Activated CD8-positive, alpha-beta memory T cell treated with anti-CD3 and anti-CD28 coated beads for 1 hour (primary cell): ENCODE measurements at places on chromosomes 1 and 21.

- no peak for DNase-seq
Observed at GRCh38 chr1:15770313-15770962, 11.8 kb downstream of the FBLIM1 start.

GRCh38 chr1:10613340-10613739, 138.6 kb downstream of the PEX14 start:
- DNase-seq = no peak

DNA sequence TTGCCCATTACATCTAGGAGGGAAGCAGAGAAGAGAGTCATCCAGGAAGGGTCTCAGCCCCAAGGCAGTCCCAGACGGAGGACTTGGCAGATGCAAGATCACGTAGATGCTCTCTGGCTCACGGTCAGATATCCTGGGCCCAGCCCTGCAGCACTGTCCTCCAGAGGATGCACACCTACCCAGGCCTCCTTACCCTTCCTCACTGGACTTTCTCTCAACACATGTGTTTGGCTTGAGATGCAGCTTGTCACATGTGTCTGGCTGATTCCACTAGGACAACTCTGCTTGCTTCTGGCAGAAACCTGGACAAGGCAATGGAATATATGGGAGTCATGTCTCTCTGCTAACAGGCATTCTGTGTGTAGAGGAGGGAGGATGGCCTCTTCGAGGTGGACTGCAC, 32.4 kb upstream of the POU3F1 start:
- no peak for DNase-seq

DNA sequence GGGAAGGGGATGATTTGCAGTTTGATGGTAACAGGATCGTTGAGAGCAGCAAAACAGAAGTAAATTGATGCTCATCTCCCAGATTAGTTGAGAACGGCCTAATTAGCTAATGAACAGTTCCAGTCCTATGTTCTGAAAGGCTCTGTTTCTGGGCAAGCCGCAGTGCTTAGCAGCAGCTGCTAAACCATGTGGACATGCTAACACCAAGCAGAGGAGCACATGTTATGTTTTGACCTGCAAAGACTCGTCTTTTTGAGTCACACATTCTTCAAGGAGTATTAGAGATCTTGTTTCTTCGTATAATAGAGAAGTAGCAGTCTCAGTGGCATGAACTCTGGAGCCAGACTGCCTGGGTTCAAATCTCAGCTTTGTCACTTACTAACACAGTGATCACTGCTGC, 58.1 kb downstream of the CACNA1E start:
- no peak for DNase-seq

- no peak for DNase-seq
Observed at GRCh38 chr1:213733705-213734104, 254.1 kb upstream of the PROX1 start.

DNA sequence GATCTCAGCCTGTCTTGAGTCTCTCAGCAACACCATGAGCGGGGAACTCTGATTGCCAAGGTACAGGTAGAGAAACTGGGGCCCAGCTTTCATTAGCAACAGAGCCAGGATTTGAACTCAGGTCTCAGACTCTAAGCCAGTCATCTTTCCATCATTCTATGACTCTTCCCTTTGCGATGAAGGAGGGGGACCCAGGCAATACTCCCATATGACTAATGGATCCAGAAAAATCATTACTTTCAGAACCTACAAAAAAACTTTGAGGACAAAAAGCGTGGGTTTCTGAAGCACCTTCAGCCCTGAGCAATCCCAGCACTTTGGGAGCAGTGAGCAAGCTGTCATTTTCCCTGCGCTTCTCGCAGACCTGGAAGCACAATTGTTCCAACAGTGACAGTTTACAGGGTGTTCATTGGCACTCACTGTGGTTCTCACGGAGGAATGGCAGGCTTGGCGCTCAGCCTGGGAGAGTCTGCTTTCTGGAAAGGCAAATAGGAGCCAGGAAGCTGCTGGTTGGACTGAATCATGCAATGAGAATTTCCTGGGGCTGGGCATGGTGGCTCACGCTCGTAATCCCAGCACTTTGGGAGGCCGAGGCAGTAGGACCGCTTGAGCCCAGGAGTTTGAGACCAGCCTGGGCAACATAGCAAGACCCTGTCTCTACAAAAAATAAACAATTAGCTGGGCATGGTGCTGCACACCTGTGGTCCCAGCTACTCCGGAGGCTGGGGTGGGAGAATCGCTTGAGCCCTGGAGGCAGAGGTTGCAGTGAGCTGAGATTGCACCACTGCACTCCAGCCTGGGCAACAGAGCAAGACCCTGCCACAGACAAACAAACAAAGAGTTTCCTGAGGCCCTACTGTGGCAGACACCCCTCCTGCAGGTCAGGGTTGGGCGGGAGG, 40.1 kb downstream of the SLC2A7 start:
- DNase-seq = no peak

GRCh38 chr1:36458910-36459309, 5.3 kb downstream of the MRPS15 start:
- DNase-seq = no peak

GRCh38 chr1:92485381-92486250, 1.1 kb downstream of the GFI1 start:
- DNase-seq = peak; percentile 65

- no peak for DNase-seq
Observed at GRCh38 chr1:167594822-167595221, 35.2 kb upstream of the RCSD1 start.

- no peak for DNase-seq
Observed at GRCh38 chr1:32125313-32125712, 17.5 kb downstream of the KPNA6 start.

DNA sequence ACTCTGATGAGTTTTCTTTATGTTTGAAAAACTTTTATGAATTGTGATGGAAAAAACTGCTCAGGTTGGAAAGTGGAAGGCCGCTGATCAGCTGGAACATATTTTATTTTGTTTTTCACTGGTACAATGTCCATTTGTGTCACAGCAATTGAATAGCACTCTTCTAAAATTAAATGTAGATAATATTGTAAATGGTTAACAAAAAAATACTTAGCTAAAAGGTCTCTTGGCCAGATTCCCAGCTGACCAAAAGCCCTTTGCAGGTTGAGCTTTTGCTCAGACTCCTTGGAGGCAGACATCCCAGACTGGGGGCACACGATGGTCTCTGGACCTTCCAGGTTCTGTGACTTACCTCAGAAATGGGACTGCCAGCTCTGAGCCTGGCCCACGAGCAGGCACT, 26.3 kb downstream of the SAMD13 start:
- DNase-seq = no peak

- no peak for DNase-seq
Observed at GRCh38 chr1:220698607-220699016, 8.4 kb downstream of the C1orf115 start.

GRCh38 chr1:167273027-167273800, 52.5 kb downstream of the POU2F1 start:
- no peak for DNase-seq

DNA sequence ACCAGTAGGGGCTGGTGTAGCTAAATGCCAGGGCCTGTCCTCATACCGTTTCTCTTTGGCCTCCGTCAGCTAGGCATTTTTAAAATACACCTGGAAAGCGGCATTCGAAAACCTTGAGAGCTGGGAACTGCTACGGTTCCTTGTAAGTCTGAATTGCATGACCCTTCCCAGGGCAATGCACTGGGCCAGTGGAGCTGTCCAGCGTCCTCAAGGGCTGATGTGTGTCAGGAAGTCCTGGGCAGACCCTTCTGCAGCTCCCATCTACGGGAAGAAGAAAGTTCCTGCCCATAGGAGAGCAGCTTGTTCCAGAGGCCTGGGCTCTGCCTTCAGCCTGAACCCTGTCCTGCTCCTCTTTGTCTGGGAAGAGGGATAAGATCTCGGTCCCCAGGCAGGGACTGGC, 34.1 kb downstream of the UBASH3A start:
- no peak for DNase-seq

DNA sequence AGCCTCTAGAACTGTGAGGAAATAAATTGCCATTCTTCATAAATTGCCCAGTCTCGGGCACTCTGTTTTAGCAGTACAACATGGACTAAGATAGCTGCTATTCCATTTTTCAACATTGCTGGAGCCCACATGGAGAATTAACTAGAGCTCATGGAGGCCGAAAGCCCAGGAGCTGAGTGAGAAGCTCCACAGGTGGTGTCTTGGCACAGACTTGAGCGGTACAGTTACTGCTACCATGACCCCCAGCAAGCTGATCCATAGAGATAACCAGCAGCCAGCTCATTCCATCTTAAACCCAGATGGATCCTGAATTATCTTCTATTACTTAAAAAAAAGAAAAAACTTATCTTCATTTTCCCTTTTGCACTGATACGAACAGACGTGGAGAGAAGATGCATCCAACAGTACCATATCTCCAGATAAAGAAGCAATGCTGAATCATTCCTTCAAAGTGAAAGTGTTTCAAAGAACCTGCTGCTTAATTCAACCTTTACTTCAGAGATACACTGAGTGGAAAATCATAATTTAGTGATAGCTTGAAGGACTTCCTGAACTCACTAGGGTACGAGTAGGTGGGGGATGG, 115.1 kb downstream of the SETD4 start:
- no peak for DNase-seq

DNA sequence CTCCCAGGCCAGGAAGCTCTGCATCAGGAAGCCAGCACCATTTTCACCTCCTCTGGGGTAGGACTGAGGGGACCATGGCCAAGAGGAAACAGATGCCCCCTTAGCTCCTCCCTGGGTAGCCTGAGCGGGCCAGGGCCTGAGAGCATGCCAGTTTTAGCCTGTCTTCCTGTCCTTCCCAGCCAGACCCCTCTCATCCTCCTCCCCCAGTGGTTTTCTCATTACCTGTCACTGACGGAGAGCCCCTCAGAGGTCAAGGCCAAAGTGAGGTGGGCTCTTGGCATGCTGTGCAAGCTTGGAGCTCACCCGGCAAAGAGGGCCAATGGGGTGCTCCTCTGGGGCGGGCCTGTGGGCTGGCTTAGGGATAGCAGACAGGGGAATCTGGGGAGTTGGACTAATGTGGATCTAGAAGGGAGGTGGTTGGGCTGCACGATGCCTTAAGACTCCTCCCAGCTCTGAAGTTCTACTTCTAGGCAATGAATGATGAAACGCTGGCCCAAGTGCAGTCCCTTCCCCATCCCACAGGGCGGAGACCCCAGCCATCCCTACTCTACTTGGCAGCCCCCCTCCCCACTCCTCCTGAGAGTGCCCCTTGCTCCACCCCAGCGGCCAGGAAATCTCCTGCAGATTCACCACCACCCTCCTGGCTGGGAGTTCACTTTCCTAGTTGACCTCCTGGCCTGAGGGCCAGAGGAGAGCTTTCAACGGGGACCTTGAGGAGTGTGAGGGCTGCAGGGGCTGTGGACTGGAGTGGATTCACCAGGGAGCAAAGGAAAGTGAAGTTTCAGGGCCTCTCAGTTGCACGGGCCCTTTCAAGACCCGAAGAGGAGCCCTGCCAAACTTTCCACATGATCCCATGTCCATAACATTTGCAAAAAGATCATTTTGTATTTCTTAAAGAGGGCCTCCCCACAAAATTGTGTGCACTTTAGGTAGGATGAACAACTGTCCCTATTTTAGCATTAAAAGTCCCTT, 9.4 kb upstream of the LMNA start:
- no peak for DNase-seq

- DNase-seq = no peak
Observed at GRCh38 chr1:113242481-113242880, 147.8 kb upstream of the MAGI3 start.

DNA sequence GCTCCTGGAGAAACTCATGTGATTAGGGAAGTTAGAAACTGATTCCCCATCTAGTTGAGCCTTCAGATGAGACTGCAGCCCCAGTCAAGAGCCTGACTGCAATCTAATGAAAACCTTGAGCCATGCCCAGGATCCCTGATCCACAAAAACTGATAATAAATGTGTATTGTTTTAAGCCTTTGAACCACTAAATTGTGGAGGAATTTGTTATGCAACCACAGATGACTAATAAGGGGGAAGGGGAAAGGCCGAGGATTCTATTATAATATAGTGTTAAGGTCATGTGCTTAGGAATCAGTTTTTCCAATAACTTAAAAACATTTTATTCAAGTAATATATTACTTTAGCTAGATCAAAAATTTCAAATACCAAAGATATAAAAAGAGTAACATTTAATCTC, 52.8 kb upstream of the USP25 start:
- no peak for DNase-seq

DNA sequence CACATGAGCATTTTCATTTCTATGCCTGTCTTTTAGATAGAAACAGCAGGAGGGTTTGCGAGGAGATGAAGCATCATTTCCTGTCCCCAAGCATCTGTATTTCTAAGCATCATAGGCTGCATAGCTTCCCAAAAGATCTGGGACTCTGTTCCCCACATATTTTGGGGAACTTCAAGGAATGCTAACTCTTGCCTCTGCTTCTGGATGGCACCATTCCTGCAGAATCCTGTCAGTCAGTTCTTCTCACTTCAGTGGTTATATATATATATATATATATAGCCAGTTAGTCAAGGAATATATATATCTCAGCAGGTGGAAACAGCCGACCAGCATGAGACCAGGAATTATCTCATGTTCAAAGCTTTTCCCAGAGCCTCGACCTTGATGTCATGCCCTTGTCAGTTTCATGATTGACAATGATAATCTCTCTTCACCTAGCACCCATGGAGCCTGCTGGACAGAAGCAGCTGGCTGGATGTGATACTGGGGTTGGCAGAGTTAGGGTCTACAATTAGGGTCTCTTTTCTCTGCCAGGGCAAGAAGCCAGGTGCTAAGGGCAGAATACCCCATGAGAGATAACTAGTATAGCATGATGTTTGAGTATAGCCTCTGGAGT, 2.4 kb downstream of the PFKFB2 start:
- DNase-seq = no peak

- no peak for DNase-seq
Observed at GRCh38 chr21:33300701-33301631, 23.8 kb upstream of the IFNAR1 start.

DNA sequence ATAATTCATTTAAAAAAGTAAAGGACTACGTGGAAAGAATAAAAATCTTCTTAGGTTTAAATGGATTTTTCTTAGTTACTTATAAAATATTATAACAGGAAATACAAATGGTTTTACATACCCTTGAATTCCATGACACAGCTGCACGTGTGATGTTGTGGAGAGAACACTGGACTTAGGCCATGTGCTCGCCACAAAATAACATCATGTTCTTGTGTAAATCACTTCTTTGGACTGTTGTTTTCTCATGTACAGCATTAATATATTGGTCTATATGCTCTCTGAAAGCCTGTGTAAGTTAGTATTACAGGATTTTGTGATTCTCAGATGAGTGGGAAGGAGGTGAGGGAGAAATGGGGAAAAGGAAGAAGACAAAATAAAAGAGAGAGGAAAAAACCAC, 228.2 kb downstream of the DNM3 start:
- DNase-seq = no peak
